Suppressor macrophage treated with lipopolysaccharide for 4 hours (primary cell): ENCODE measurements at places on chromosomes 5 and 9.
A peak's percentile ranks its signal among the peaks of the same experiment; 100 is the strongest.

DNA sequence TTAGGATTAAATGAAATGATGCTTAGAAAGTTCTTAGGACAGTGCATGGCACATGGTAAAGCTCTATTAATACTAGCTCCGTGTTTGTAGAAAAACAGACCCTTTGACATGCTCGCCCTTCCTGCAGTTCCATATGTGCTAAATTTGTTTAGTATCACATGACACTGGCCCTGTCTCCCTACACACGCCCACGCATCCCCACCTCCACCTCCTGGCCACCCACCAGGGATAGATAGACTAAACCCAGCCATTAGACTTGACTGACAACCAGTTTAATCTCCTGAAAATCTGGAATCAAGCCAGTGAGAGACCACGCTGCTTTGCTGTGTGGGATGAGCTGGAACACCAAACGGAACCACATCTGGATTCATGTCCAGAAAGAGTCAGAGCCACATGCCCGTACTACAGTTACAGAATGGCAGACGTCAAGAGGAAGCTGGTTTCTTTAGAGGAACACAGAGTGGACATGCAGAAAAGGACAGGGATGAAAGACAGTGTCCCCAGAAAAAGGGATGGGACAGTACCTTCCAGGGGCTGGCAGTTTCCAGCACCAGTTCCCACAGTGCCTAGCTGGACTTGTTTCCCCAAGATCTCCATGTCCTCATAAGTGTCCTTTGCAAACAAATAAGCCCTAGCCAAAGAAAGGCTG, 186.1 kb downstream of the PDZD2 start:
- peak; percentile 23 for DNase-seq

GRCh38 chr5:172687940-172688339, 46.9 kb downstream of the NEURL1B start:
- no peak for DNase-seq

DNA sequence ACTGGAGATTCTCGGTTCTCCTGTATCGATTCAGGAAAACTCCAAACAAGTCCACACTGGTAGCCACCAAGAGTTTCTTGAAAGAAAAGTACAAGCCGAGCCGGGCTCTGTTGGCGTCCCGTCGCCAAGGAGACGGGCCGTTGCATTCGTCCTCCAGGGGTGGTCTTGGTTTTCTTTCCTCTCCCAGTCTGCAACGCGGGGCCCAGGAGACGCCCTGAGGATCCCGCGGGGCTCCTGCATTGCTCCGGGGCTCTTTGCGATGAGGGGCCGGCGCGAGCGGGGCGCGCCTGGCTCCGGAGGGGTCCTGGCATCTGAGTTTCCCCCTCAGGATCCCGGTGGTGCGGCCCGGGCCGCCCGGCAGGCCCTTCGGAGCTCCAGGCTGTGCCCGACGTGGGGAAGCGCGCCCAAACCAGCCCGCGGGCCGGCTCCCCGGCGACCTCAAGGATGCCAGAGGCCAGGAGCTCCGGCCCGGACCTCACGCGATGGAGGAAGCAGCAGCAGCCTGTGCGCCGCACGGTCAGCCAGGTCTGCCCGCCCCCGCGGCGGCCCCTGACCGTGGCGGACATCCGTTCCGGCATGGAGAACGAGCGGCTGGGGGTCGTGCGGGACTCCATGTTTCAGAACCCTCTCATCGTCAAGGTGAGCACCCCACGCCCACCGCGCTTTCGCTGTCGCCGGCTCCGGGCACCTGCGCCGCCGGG, at the start of gene CFAP77:
CFAP77 (plus strand) TSS at position 384 of the 701 bp plus-strand sequence; CDS start at position 445, 61 bp downstream.
- peak; percentile 45 for DNase-seq

DNA sequence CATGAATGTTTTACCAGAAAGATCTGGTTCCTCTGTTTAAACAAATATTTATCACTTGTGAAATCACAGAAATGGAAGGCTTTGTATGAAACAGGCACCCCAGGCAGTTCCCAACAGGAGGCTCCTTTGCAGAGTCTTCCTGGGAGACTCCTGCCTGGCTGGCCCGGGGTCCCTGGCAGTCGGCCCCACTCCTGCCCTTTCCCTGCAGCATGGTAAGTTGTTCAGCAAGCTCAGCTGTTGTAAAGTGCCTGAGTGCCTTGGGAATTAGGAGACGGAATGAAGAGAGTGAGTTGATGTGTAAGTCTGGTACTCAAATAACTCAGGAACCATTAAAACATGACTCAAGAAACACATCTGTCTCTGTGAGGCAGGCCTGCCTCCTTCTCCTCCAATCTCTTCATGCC, 17.5 kb upstream of the LHFPL2 start:
- DNase-seq, result no peak

DNA sequence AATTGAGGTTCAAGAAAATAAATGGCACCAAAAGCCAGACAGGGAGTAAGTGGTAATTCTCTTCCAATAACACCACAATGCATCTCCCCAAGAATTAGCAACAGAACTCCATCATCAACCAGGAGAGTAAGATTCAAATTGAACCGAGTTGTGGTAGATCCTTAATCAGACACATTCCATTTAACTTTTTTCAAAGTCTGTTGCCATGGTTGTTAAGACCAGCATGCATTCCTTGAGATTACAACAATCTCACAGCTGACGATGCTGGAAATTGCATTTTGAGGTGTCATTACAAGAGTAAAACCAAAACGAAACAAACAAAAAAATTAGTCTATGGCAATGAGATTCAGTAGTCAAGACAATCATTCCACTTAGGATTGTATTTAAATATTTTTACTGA, 78.9 kb upstream of the ZNF462 start:
- no peak for DNase-seq

- peak; percentile 59 for DNase-seq
Observed at GRCh38 chr9:134344068-134344799, 18.0 kb downstream of the RXRA start.

DNA sequence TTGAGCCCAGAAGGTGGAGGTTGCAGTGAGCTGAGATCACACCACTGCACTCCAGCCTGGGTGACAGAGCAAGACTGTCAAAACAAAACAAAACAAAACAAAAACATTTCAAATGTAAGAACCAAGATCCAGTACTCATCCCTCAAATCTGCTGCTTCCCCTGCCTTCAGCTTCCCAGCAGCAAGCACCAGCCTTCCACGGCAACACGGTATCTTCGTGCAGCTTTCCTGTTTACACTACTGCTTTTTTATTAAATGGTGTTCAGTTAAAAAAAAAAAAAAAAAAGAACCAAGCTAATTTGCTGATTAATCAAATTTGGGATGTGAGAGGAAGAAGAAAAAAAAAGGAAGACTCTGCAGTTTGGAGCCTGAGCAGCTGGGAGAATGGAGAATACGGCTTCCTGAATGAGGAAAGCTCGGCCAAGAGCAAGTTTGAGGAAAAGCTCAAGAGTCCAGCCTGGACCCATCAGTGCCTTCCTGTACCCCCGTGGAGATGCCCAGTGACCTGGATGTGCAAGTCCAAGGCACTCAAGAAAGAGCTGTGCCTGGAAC, 28.0 kb upstream of the SLC2A8 start:
- DNase-seq, result peak; percentile 30

DNA sequence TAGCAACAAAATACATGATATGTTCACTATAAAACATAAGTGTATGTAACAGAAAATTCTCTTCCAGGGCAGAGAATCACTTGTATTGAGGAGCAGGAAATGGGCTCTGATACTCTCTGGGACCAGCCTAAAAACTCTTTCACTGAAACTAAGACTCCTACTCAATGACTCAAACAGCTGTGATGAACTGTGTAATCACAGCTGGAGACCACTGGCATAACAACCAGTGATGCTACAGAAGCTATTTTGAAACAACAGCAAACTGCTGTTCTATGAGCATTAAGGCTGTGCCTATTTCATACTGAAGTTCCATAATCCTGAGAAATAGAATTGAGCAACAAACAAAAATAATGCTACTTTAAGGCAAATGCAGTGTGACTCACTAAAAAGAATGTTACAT, 594.0 kb downstream of the HINT1 start:
- DNase-seq, result peak; percentile 16

- DNase-seq, result no peak
Observed at GRCh38 chr9:109299891-109300290, 21.0 kb downstream of the EPB41L4B start.

GRCh38 chr9:2157277-2158110, 142.3 kb downstream of the SMARCA2 start:
- peak; percentile 53 for DNase-seq

- no peak for DNase-seq
Observed at GRCh38 chr5:145924849-145925248, 11.5 kb upstream of the SH3RF2 start.
